ENCODE measurements at places on chromosomes 16 and 17.

DNA sequence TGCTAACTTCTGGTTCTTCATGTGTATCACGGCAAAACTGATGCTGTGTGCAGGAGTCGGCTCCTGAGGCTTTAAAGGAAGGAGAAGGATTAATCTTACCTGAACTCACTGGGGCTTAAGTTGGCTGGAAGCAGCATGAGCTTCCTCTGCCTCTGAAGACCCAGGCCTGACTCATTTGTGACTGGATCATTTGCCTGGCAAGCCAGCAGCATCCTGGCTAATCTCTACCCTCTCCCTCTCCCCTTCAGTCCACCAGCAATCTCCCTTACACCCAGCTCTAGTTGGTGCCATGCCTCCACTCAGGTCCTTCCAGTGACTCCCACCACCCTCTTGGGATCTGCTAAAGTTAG is 150.3 kb downstream of the IRX3 start:
- no peak for DNase-seq

GRCh38 chr17:74437702-74438101 is 5.8 kb downstream of the GPRC5C start:
- DNase-seq = no peak

GRCh38 chr17:81164371-81165245 is 699 bp upstream of the PVALEF start:
- DNase-seq = no peak

GRCh38 chr16:1612320-1613111 is at the start of gene CRAMP1:
Gene CRAMP1 (plus strand): TSS chr16:1612360. CDS start chr16:1614640, 2,280 bp downstream.
- DNase-seq = no peak

DNA sequence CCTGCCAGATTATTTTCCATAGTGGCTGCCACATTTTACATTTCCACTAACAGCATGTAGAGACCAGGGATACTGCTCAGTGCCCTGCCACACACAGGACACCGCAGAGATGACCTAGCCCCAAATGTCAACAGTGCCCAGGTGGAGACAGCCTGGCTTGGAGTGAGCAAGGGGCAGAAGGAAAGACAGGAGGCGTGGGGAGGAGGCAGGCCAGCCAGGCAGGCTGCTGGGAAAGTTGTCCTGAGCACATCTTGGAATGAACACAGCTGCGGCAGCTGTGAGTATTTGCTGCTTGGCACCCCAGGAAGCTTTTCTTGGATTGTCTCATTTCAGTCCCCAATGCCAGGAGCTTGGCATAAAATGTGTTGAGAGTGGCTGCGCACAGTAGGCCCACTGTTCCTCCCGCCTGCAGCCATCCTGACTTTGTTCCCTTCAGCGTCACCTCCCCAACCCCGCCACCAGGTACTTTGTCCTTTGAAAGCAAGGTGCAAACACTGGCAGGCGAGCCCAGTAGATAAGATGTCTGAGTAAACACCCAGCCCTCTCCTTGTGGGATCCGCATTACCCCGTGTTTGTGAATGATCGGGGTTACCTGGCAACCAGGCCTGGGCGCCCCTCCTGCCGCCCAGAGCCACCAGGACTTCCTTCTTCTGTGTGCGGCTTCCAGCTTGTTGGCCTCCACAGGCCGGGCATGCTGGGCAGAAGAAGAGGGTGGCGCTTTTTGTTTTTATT is 114.0 kb downstream of the CMIP start:
- no peak for DNase-seq

DNA sequence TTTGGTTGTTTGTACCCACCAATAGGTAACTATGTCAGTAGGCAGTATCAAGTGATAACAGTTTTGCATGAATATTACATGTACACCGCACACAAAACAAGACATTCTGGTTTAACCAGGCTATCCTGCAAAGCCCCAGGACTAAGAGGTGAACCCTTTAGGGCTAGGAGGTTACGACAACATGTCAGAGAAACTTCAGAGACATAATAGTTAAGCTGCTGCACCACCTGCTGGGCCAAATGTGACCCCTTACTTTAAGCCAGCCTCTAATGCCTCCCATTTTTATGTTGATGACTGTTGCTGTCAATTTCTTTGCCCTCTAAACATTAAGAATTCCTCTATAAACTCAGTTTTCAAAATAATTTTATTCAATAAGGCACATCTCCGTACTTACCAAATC is 15.4 kb downstream of the SRP68 start:
- no peak for DNase-seq

DNA sequence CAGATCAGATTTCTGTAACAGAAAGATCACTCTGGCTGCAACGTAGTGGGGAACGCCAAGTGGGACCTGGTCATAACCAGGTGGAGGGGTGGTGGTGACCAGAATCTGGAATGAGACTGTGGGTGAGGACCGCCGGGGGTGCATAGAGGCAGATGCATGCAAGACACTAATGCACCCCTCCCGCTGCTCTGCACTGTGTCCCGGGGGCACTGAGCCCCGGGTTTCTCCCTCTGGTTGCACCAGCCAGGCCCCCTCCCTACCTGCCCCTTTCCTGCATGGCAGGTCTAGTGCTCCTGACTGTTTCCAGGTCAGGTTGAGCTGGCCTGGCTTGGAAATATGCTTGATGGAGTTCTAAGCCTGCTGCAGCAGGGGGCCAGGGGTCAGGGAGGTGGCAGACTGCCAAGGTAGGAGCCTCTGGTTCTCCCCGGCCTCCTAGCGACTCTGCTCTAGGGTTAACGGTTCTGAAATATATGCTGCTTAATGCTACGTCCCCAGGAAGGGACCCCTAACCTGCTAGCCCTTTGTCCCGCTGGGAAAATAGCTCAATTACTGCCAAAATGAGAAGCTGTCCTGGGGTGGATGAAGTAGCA is 94.3 kb downstream of the SDK2 start:
- no peak for DNase-seq

DNA sequence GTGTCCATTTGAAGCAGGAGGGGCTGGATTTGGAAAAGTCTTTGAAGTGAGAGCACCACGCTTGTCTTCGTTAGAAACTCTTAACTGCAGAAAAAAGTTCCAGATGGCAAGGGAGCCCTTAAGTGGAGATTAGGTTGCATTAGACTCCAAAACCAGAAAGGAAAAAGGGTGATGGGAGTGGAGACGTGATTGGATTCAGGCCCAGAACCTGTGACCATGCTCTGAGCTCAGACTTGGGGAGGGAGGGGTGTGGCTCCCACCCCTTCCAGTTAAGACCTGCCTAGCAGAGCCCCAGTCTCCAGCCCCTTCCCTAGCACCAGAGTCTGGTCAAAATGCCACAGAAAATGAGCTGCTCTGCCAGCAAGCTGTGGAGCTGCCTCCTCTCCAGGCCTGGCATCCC is 6.4 kb upstream of the LGALS9 start:
- DNase-seq = no peak

DNA sequence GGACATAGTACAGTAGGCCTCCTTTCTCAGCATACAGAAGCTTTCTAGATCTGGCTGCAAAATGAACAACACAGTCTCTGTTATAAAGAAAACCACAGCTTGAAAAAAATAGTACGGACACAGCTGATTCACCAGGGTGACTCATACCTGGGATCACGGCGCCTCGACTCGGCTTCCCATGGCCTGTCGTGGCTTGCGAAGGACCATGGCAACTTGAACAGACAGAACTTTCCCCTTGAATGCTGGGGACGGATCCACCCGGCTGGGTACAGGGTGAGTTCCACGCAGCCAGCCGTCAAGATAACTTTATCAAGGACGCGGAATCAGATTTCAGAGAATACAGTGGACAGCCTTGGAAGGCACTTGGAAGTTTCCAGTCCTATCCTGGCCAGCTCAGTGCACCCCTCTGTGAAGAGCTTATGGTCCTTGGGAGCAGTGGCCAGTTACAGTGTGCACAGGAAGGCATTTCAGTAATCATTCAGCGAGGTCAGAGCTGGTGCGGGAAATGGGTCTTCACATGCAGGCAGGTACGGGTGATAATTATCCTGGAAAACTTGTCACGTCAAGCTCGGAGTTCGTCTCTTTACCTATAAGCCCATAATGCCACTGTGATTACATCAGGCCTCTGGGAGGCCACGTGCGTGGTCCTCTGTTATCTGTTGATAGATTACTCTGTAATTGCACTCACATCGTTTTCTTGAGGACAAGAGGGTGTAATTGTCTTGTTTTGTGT is 57.9 kb upstream of the MAF start:
- no peak for DNase-seq

DNA sequence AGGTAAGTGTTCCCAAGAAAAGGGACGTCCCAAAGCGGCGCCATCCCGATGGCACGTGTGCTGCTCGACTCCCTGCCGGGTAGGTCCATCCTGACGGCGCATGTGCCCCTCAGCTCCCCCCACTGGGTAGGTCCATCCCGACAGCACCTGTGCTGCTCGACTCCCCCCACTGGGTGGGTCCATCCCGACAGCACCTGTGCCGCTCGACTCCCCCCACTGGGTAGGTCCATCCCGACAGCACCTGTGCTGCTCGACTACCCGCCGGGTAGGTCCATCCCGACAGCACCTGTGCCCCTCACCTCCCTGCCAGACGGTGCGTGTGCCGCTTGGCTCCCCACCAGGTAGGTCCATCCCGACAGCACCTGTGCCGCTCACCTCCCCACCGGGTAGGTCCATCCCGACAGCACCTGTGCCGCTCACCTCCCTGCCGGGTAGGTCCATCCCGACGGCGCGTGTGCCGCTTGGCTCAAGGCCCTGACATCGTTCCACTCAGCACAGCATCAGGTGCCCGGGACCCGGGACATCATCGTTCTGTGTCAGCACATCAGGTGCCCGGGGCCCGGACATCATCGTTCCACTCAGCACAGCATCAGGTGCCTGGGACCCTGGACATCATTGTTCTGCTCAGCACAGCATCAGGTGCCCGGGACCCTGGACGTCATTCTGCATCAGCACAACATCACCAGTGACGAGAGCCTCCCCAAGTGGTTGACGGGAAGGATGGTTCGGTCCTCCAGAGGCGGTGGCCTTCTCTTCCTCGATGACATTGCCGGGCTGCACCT is 5.7 kb upstream of the FN3K start:
- DNase-seq = no peak

DNA sequence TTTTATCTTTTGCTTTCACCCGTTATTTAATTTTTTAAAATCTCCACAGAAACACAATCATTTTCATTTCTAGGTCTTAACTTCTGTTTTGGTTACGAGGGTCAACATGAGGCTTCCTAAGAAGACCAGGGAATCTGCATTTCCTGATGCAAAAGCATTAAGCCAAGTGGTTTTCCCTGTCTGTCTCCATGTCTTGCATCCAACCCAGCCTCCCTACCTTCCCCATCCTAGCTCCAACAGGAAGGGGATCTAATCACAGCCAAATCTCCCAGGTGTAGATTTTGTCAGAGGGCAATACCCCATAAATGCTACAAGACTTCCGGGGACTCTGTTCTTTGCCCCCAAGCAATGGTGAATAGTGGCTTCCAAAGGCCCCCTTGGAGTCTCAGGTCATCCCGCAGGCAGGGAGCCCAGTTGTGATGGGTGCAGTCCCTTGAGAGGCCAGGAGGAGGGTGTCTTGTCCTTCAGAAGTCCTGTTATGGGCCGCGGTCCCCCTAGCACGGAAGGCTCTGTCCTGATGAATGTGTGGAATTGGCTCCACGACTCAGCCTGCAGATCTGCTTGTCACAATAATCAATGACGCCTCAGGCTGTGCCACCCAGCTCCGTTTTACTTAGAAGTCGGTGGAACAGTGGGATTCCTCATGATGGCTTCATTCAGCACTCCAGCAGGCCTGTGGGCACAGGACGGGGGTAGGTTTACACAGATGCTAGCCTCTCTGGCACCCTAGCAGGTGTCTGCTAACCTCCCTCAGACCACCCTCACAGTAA is 141.1 kb downstream of the RGS9 start:
- no peak for DNase-seq

GRCh38 chr16:19348578-19349315 is 63.2 kb downstream of the CLEC19A start:
- no peak for DNase-seq

DNA sequence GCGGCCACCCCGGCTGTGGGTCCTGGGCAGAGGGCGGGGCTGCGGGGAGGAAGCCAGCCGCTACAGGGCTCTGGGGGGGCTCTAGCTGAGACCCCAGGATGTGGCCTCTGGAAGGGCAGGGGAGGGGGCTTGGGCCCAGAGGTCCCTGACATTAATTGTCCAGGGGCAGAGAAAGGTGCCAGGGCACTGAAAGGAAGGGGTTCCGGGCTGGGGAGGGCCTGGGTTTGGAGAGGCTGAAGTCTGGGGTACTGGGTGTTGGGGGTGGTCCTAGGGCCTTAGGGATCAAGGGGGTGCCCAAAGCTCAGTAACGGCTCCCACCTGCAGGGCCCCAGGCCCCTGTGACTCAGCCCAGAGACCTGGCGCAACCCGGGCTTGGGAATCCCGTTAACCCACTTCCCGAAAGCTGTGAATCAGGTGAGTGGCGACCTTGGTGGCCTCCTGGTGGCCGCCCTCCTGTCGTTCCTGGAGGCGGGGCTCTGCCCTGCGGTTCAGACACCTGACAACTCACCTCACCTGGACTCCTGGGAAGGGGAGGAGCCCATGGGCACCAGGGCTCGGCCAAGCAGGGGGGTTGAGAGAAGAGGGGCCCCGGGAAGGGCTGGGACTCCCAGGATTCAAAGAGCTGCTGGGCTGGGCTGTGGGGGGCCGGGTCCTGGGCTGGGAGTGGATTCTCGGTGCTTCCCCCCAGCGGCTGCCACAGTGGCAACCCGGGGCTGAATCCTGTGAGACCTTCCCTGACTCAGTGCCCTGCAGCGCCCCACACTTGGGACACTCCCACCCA is 465 bp upstream of the PRSS22 start:
- DNase-seq = no peak

- DNase-seq = no peak
These were observed 2.7 kb downstream of the PPP1R1B start for GRCh38 chr17:39629494-39629880.

DNA sequence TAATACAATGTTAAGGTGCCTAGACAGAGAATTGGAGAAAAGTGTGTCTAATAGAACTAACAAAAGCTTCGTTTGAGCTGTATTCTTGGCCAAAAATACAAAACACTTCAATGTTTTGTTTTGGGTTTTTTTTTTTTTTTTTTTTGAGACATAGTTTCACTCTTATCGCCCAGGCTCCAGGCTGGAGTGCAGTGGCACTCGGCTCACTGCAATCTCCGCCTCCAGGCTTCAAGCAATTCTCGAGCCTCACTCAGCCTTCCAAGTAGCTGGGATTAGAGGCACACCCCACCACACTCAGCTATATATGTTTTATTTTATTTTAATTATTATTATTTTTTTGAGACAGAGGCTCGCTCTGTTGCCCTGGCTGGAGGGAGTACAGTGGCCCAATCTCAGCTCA is 38.3 kb upstream of the CARMIL2 start:
- DNase-seq = no peak

GRCh38 chr17:18377437-18378204 is at the start of gene EVPLL:
Gene EVPLL (plus strand): TSS chr17:18377778. CDS start chr17:18380938, 3,160 bp downstream.
- no peak for DNase-seq

GRCh38 chr17:12395733-12396354 is 269.8 kb upstream of the MYOCD start:
- DNase-seq = no peak

DNA sequence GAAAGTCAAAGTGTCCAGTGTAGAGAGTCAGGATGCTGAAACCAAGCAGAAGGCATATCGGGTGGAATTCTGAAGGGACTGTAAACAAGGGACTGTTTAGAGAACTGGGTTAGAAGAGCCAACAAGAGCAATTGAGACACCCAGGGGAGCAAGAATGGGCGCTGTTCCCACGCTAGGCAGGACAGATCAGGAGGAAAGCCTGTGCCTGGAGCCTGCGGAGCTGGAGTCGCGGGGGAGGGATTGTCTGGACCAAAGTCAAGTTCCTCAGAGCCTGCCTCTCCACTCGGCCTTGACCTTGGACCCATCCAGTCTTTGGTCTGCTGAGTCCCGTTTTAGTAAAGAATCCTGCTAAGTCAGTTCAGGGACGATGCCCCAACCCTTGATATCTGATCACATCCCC is 14.7 kb upstream of the KLHL36 start:
- DNase-seq = no peak
